ENCODE measurements at places on chromosomes 4 and X. TPM values are rescaled to one million over a fixed set of nuclear protein-coding genes. Genes with fewer than 3 reads are reported as not detected.

NPNT gene
- total RNA-seq = not detected

CT55 gene
- total RNA-seq = 0.14 TPM

PRRG3 gene
- 2.9 TPM for total RNA-seq

SLC2A9 gene
- 0.26 TPM for total RNA-seq

PABPC4L gene
- total RNA-seq = 4.3 TPM

Measured in neural crest cell (in vitro differentiated cells).